ENCODE measurements at places on chromosomes 6 and 20.

- peak; percentile 53 for DNase-seq
These were observed 22.1 kb downstream of the SNHG17 start for GRCh38 chr20:38412877-38413577.

DNA sequence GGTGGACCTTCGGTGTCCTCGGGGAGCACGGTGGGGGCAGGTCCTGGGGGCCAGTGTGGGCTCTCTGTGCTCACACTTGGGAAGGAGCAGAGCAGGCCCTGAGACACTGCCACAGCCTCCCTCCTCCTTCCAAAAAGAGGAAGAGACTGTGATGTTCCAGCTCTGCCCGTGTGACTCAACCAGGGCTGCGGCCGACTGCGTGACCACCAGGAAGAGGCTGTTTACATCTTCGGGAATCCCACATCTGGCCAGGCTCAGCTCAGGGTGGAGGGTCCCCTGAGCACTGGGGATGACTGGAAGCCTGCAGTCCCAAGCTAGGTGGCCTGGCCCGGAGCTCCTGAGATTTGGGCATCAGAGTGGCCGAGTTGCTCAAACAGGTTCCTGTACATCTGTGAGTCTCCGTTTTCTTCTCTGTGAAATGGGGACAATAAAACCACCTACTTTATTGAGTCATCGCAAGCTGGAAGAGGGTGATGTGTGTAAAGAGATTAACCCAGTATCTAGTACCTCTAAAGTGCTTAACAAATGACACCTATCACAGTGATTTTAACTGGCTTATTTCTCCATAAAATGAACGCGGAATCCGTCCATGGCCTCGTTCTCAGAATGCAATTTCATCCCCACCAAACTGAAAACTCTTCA lies 242.1 kb downstream of the DLL1 start:
- DNase-seq: no peak

DNA sequence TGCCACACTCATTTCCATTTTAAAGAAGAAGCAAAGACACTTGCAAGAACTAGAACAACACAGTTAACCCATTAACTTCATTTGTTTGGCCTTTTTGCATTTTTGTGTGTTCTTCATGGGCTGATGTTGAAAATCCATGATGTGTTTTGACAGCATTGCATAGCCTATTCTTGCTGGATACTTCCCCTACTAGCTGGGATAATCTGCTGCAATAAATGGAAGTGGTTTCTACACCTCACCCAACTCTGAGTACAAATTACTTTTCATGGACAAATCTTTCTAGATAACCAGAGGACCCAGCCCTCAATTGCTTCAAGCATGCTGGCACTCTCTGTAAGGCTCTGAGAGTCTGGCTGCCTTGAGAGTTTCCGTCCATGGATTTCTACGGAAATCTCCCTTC lies 26.5 kb downstream of the CST9L start:
- DNase-seq: no peak

DNA sequence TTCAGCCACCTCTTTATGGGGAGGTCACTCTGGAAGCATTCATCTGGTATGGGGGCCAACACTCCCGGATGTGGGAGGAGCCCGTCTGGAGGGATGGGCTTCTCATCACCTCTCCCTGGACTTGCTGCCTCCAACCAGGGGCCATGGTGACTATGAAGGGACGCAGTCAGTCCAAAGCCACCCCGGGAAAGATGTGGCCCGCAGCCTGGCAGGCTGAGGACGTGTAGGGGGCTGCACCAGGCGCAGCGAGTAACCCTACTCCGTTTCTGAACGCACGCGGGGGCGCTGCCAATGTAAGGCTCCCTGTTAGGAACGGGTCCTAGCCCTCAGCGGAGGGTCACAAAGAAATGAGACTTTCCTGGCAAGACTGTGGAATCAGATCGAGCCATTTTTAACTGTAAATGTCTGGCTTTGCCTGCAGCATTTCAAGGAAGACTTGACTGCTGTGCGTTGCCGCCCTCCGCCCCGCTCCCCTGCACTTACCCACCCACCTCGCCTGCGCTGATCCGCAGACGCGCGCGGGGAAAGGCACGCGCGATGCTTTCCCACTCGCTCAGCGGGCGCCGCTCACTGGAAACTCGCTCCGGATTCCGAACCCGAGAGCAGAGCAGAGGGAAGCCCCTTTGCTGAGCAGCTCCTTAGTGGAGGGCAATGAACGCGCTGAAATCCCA lies 55.1 kb downstream of the IL20RA start:
- no peak for DNase-seq

DNA sequence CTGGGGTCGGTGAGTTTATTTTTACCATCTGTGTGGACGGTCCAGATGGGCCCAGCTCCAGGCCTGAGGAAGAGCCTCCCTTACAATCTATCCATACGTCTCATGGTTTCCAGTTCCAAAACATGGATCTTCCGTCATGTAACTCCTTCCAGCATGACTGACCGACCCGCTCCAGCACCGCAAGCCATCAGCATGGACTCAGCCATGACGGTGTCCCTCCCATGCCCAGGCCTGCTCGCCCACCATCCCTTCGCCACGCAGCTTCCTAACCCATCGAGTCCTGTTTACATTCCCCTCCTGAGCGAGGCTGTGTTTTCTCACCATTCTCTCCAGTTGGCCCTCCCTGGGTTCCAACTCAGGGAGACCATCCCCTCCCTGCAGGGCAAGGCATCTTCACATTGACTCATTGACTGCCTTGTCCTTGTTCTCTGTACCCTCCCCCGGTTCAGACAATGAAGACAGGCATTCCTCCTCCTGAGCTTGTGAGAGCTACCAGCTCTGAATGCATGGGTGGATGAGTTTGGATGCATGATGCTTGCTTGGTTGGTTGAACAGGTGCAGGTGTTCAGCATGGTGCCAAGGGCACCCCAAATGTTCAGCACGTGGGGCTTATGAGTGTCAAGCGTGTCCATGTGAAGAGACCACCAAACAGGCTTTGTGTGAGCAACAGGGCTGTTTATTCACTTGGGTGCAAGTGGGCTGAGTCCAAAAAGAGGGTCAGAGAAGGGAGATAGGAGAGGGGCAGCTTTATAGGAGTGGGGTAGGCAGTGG lies 235.8 kb downstream of the SMOC2 start:
- no peak for DNase-seq

GRCh38 chr20:35297155-35297554 lies 4.9 kb upstream of the FAM83C start:
- no peak for DNase-seq

DNA sequence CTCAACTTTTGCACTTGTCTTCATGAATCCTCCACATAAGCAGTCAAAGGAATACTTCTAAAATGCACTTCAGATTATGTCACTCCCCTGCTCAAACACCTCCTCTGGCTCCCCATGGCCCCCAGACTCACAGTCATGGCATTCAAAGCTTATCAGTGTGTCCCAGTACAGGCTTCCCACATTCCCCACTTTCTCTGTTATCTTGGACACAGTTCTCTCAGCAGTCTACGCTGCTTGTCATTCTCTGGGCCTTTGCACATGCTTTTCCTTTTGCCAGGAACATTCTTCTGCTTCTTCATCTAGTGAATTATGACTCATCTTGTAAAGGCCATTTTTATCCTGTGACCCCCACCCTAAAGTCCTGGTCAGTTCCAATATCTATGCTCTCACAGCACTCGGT lies 31.8 kb downstream of the SLC13A3 start:
- DNase-seq: no peak

DNA sequence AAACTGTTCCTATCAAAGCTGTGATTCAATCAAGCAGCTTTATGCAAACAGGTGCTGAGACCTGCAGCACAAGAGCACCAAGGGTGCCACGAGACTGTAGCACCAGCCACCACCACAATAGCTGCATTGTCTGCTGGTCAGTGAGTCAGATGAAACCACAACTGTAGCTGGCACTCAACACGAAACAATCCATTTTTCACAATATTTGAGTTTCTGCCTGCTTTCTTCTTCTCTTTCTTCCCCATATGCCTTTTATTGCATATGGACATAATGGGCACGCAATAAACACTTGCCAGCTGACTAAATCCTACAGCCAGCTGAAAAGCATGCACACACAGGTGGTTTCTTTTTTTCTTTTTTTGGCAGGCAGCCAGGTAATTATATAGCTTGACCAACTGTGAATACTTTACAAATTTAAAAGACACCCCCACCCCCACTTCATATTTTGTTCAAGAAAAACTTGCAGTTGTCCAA lies 16.6 kb downstream of the SLC2A12 start:
- DNase-seq: peak; percentile 61

GRCh38 chr20:5297280-5298004 lies 19.3 kb downstream of the PROKR2 start:
- peak; percentile 34 for DNase-seq

DNA sequence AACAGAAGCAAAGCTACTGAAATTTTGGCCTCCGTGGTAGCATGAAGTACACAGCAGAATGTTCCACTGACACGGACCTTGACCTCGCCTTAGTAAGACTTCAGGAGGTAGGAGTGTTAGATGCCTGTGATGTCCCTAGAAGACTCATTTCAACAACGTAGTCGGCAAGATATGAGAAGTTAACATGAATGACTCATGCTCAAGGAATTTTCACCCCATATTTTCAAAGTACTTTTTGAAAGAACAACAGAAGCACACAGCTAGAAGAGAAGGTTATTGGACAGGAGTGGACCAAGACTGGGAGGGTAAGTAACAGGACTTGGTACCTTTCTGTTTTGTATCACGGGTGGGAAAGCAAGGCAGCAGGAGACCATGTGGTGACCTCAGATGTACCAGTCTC lies 78.0 kb downstream of the DZANK1 start:
- peak; percentile 50 for DNase-seq

GRCh38 chr6:108116546-108117426 lies 42.2 kb upstream of the OSTM1 start:
- no peak for DNase-seq

GRCh38 chr20:58614984-58615760 lies 35.9 kb upstream of the STX16 start:
- no peak for DNase-seq

GRCh38 chr6:44291841-44292240 lies 21.3 kb downstream of the AARS2 start:
- no peak for DNase-seq

GRCh38 chr6:148263010-148263409 lies 79.6 kb upstream of the SASH1 start:
- no peak for DNase-seq

DNA sequence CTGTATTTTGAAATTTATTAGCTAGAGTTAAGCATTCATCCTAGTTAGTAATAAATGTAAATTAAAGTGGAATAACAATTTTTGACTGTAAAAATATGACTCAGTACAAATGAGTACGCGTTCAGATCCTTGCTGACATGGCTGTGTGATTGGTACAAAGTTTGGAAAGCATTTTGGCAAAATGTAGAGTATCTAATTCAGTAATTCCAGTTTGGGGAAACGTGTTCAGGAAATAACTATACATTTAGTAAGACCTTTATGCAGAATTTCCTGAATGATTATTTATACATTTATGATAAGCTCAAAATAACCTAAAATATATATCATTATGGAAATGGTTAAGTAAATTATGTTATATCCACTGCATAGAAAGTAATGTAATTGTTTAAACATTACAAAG lies 8.0 kb downstream of the VTA1 start:
- no peak for DNase-seq

- no peak for DNase-seq
These were observed at the start of gene ROS1 for GRCh38 chr6:117425431-117426153. Gene ROS1, minus strand, starts transcription at chr6:117425942. Its CDS starts 286 bp downstream, at chr6:117425656.

GRCh38 chr6:30547454-30547853 lies 8.8 kb downstream of the GNL1 start:
- DNase-seq: no peak

- peak; percentile 29 for DNase-seq
These were observed 80.4 kb downstream of the AK9 start for GRCh38 chr6:109610590-109610989.
